ENCODE measurements at places on chromosomes 11 and 22.

GRCh38 chr11:22957786-22958185 is 97.5 kb upstream of the CCDC179 start:
- DNase-seq, result no peak

DNA sequence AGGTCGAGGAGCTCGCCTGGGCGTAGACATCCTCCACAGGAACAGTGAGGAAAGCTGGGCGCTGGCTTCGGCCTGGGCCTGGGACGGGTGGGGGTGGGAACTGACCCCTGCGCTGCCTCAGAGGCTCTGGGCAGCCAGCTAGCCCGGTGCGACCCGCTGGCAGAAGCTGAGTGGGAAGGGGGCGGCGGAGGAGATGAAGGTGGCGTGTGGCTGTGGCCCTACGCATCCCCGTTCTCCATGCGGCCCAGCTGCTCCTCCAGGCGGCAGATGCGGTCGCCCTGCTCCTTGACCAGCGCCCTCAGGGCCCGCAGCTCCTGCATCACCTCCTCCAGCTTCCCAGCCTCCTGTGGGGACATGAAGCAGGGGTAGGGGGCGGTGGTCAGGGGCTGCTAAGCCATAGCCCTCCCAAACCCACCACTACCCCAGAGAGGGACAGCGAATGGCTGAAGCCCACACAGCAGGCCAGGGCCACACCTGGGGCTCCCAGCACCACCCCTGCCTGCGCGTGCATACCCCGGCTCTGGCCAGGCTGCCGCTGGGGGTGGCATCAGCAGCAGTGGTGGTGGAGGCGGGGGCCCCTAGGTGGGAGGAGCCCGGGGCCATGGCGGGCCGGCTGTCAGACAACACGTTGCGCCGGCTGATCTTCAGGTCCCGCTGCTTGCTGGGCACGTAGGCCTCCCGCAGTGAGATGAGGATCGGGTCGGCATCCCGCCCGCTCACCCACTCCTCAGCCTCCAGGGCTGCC is 848 bp upstream of the PTPRCAP start:
- DNase-seq, result no peak

DNA sequence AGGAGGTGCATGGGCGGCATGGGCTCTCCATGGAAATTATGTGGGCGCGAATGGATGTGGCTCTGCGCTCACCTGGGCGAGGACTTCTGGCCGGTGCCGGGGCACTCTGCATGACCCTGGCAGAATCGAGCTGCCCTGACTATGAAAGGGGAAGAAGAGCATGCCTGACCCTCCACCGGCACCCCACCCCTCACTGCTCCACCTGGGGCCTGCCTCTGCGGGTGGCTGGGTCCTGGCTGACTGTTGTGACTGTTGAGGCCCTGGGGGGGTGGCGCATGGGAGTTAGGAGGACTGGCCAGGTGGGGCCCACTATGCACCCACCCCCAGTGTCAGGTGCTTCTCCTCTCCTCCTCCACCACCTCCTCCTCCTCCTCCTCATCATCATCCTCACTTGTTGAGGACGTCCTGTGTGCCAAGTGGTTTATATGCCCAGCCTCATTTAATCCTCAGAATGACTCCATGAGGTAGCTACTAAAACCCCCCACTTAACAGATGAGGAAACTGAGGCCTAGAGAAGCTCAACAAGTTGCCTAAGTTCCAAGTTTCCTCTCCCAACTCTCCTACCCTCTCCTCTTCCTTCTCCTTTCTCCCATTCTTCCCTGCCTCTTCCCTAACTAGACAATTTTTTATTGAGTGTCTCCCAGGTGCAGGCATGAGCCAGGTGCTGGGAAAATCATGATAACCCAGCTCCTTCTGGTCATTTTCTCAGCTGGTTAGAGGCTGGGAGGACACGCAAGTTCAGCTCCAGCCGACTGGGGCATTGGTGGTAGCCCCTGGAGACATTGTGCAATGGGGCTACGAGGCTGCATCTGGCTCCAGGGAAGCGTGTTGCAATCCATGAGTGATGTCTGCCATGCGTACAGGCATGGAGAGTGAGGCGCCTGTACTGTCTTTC is 2.3 kb downstream of the MYEOV start:
- peak; percentile 51 for DNase-seq

- DNase-seq, result peak; percentile 45
Measured at GRCh38 chr11:46489656-46490560, 98.3 kb upstream of the CHRM4 start.

DNA sequence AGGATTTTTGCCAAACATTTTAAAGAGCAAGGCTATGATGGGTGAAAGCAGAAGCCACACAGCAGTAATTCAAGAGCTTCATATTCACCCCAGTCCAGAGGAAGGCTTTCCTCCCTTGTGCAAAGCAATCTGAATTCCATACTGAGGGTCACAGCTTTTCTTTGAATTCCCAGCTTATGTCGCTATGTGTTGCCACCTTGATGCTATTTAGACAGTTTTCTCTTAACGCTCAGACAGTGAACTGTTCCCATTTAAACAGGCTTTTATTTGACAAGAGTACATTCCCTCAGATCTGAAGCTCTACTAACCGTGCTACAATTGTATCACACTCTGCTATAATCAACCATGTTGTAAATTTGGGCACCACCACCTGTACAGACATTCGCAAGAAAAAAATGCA is 279.7 kb downstream of the CADM1 start:
- no peak for DNase-seq

GRCh38 chr11:78192911-78193351 is 4.2 kb downstream of the USP35 start:
- no peak for DNase-seq

DNA sequence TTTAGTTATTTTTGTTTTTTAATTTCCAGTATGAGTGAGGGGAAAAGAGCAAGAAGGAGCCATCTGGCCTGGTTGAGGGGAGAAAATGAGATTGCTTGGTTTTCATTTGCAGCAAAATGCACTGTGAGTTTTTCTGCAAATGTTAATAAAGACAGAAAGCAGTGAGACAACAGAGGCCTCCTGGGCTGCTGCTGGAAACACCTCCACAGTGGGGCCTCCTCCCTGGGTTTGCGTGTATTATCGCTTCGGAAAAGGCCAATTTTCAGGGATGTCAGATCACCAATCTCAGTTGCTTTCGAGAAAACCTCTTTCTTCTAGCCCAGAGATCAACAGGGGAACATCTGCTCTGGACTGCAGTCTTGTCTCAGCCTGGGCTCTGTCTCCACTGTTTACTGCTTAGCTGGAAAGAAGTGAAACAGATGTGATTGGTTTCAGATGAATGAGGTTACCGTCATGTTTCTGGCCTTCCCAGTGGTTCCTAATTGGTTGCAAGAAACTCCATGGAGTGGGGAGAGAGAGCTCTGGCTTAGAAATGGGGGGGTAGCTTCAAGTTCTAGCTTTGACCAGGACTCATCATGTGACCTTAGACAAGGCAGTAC is 17.3 kb downstream of the TSPAN18 start:
- no peak for DNase-seq

- DNase-seq, result no peak
Measured at GRCh38 chr11:64614917-64615316, 23.9 kb downstream of the SLC22A12 start.

All from small intestine (tissue), 16 donors.